Lung (tissue), 17 donors: ENCODE measurements at places on chromosomes 2 and 18. TPM values are rescaled to one million over a fixed set of nuclear protein-coding genes. Genes with fewer than 3 reads are reported as not detected.

The CHRND gene
- polyA plus RNA-seq, result not detected

The CRYGD gene
- not detected for polyA plus RNA-seq

The CD8A gene
- 3.7 TPM for polyA plus RNA-seq

The STEAP3 gene
- polyA plus RNA-seq, result 32.1 TPM

The LIPG gene
- 3.7 TPM for polyA plus RNA-seq

The KIAA2012 gene
- 0.69 TPM for polyA plus RNA-seq

The XDH gene
- 0.12 TPM for polyA plus RNA-seq

The ELOA2 gene
- not detected for polyA plus RNA-seq

The ZNF804A gene
- polyA plus RNA-seq, result 0.20 TPM

The RBFA gene
- polyA plus RNA-seq, result 16.1 TPM

The SP5 gene
- 0.45 TPM for polyA plus RNA-seq

The DSG2 gene
- polyA plus RNA-seq, result 8.9 TPM

The RAX gene
- not detected for polyA plus RNA-seq

The DOK6 gene
- polyA plus RNA-seq, result 0.61 TPM

The HNMT gene
- polyA plus RNA-seq, result 91.8 TPM

The CCDC74A gene
- 8.1 TPM for polyA plus RNA-seq

The DCDC2C gene
- not detected for polyA plus RNA-seq

The ABCB11 gene
- polyA plus RNA-seq, result 0.02 TPM

The NAT8 gene
- polyA plus RNA-seq, result not detected

The ARHGEF4 gene
- polyA plus RNA-seq, result 1.8 TPM

The SNORC gene
- polyA plus RNA-seq, result 0.63 TPM

The LGALSL gene
- polyA plus RNA-seq, result 21.6 TPM

The OXER1 gene
- polyA plus RNA-seq, result 1.6 TPM

The GAREM2 gene
- polyA plus RNA-seq, result 0.37 TPM

The FKBP1B gene
- polyA plus RNA-seq, result 19.0 TPM

The PKP4 gene
- 21.5 TPM for polyA plus RNA-seq

The ABCG5 gene
- not detected for polyA plus RNA-seq

The DNAH7 gene
- 2.7 TPM for polyA plus RNA-seq

The FRZB gene
- 0.19 TPM for polyA plus RNA-seq

The IL36A gene
- not detected for polyA plus RNA-seq

The LYPD6 gene
- 0.17 TPM for polyA plus RNA-seq

The TMEM182 gene
- polyA plus RNA-seq, result 1.5 TPM

The CERKL gene
- polyA plus RNA-seq, result 1.3 TPM

The ALLC gene
- polyA plus RNA-seq, result not detected
